ENCODE measurements at places on chromosomes 16 and 17. TPM values are rescaled to one million over a fixed set of nuclear protein-coding genes. Genes with fewer than 3 reads are reported as not detected.
A peak's percentile ranks its signal among the peaks of the same experiment; 100 is the strongest.

- DNase-seq = no peak
These were observed 17.8 kb upstream of the KIF19 start for GRCh38 chr17:74307984-74308773.

DNA sequence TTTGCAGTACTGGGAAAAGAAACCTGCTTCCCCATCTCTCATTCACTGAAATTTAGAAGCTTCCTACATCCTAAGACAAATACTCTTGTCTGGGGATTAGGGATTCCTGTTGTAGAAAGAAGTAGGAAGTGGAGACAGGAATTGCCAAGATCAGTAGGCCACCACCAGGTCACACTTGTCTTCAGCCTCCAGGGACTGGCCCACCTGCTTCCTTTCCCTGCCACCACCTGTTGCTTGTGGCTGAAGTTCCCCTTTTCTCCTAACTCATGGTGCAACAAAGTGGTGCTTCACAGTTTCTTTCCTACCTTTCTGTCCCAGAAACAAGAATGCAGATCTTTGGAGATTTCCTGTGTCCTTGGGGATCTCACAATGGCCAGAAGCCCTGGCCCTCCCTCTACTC, 82.4 kb downstream of the WNT3 start:
- DNase-seq = no peak

DNA sequence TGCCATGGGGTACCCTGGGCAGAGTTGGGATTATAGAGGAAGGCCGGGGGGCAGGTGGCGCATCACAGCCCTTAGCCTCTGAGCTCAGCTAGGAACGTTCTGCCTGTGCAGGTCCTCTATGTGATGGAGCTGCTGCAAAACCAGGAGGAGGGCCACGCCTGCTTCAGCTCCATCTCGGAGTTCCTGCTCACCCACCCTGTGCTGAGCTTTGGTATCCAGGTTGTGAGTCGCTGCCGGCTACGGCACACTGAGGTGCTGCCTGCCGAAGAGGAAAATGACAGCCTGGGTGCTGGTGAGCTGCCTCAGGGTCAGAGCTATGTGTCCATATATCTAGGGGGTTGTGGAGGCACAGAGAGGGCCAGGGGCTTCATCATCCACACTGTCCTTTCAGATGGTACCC, 5.8 kb upstream of the NRN1L start:
- no peak for DNase-seq

GRCh38 chr17:82338858-82339633, 5.5 kb upstream of the SECTM1 start:
- DNase-seq = peak; percentile 72

GRCh38 chr16:82655072-82655714, 28.4 kb downstream of the CDH13 start:
- DNase-seq = no peak

DNA sequence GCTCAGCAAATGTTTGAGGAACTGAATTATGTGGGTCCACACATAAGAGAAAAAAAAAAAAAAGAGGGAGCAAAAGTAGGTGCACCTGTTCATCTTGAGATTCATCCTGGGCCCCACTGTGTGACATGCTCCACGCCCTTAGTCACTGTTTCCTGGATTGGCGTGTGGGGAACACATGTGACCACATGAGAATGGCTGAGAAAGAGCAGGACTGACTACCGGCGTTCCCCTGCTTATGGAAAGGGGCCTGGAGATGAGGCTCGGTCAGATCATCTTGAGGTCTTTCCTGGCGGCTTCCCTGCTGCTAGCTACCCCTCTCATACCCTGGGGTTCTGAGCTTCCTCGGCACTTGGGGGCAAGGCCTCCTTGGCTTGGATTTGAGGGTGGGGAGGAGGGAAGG, 3.9 kb downstream of the DEXI start:
- no peak for DNase-seq

- DNase-seq = no peak
These were observed 8.6 kb downstream of the XYLT1 start for GRCh38 chr16:17461951-17462729.

CCL17 gene
- not detected for total RNA-seq

CA10 gene
- not detected for total RNA-seq

GRCh38 chr17:40442392-40443195, 656 bp upstream of the IGFBP4 start:
- DNase-seq = no peak

- peak; percentile 54 for DNase-seq
These were observed 21.8 kb downstream of the CEP131 start for GRCh38 chr17:81200695-81201580.

MYO15A gene
- total RNA-seq = 2.8 TPM

DNA sequence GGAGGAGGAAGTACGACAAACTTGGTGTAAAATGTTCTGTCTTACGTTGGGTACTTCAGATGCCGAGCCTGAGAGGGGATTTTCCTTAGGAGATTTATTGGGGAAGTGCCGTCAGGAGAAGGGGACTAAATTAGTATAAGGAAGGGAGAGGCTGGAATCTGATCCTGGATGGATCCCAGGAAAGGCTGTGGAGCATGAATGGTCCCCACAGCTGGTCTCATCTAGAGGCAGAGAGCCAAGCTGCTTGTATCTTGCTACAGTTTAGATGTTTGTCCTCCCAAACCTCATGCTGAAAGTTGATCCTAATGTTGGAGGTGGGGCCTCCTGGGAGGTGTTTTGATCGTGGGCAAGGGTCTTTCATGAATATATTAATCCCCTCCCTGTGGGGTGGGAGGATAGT, 798.4 kb upstream of the EEF2KMT start:
- no peak for DNase-seq

ABCA8 gene
- 0.44 TPM for total RNA-seq

GRCh38 chr17:73591296-73592078, 52.8 kb downstream of the SDK2 start:
- DNase-seq = no peak

DNA sequence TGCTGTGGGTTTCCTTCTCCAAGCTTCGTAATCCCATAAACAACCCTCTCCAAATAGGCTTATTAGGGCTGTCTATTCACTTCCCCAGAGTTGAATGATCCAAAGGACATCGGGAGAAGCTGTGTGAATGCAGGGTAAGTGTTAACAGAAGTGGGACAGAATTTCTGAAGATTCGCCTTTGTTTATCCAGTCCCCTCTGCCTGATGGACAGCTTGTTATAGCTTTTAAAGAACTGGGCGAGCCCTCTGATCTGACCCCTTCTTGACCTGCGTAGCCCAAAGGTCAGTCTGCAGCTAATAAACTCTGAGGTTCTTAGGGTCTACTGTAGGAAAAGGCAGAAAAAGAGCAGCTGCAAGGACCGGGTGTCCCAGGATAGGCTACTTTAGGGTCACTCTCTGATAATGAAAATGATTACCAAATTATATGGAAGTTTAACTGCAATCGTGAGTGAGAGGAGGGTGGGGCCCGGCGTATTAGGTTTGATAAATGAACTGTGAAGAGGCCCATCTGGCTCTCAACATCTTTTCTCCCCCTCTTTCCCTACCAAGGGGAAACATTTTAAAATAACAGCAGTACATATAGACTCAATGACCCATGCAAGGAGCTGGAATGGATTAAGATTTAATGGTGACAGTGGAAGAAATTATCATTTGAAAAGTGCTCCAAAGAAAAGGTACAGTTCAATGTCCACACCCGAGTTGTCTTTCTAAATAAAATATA, 233.4 kb downstream of the FTO start:
- no peak for DNase-seq

DNA sequence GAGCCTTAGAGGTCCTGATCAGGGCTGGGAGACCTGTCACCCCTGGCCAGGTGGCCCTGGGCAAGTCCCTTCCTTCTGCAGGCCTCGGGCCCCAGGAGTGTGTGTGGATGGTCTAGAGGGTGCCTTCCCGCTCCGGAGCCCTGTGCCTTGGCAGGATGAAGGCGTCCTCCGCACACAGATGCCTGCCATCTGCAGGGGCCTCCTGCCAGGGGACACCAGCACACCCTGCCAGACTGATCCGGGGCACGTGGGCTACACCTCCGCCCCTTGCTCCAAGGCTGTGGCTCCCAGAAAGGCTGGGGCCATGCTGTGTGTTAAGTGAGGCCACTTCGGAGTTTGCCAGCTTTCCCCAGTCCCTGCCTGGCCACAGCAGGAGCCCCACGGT, 30.7 kb downstream of the NPTX1 start:
- DNase-seq = no peak

DNA sequence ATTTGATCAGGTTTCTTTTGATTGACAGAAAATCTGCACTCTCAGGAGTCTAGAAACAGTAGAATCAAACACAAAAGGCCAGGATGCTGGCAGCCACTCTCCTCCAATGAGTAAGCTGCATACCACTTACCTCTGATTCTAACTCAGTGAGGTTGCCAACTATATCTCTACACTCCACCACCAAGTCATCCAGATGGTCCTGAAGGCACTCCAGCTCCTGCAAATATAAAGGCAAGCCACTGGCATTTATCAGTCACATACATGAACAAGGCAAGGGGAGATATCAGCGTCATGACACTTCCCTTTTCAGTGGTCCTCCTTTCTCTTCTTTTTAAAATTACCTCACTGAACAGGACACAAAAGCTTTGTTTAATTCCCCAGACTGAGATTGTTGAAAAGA, 53.1 kb upstream of the CLEC18B start:
- DNase-seq = no peak
